T-helper 17 cell (primary cell): ENCODE measurements at places on chromosomes 11 and 22. TPM values are rescaled to one million over a fixed set of nuclear protein-coding genes. Genes with fewer than 3 reads are reported as not detected.

- peaks cover 19% of the 10 kb centered on the region for H3K4me1 ChIP-seq
- peak overlapping the region; percentile 83 for H3K27ac ChIP-seq
- H3K27me3 ChIP-seq = no peaks in the 10 kb centered on the region
- no peak overlapping the region for H3K4me3 ChIP-seq
- H3K36me3 ChIP-seq = peaks cover 12% of the 10 kb centered on the region
Observed at GRCh38 chr22:19059481-19060278, 62.5 kb downstream of the DGCR2 start.

DNA sequence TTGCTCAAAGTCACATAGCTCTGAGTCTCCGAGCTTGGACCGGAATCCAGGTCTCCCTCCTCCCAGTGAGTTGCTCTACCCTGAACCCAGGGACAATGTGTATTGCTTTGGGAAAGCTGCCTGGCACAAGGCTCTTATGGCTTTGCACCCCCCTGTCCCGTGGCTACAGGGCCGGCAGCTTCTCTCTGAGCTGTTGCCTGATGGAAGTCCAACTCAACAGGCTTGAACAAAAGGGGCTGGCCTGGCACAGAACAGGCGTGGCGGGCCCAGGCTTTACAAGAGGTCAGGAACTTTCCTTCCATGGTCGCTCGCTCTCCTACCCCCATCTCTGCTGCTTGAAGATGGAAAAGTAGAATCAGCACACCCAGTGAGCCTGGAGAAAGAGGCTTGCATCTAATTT, 34.3 kb downstream of the MYEOV start:
- H3K27ac ChIP-seq = no peak overlapping the region
- no peaks in the 10 kb centered on the region for H3K4me1 ChIP-seq
- no peak for DNase-seq
- H3K27me3 ChIP-seq = no peaks in the 10 kb centered on the region

- no peaks in the 10 kb centered on the region for H3K36me3 ChIP-seq
- no peak overlapping the region for H3K4me3 ChIP-seq
- no peak overlapping the region for H3K27ac ChIP-seq
Observed at GRCh38 chr11:132202621-132203020, 832.2 kb downstream of the NTM start.

GRCh38 chr11:113531083-113531482, 55.9 kb upstream of the DRD2 start:
- DNase-seq = no peak
- no peaks in the 10 kb centered on the region for H3K36me3 ChIP-seq
- peaks cover 9% of the 10 kb centered on the region for H3K4me1 ChIP-seq
- no peak overlapping the region for H3K27ac ChIP-seq
- peaks cover 40% of the 10 kb centered on the region for H3K27me3 ChIP-seq
- no peak overlapping the region for H3K4me3 ChIP-seq

- no peaks in the 10 kb centered on the region for H3K36me3 ChIP-seq
- H3K27ac ChIP-seq = no peak overlapping the region
- DNase-seq = no peak
- H3K4me1 ChIP-seq = no peaks in the 10 kb centered on the region
- H3K27me3 ChIP-seq = no peaks in the 10 kb centered on the region
Observed at GRCh38 chr11:115990004-115990447, 485.8 kb upstream of the CADM1 start.

DNA sequence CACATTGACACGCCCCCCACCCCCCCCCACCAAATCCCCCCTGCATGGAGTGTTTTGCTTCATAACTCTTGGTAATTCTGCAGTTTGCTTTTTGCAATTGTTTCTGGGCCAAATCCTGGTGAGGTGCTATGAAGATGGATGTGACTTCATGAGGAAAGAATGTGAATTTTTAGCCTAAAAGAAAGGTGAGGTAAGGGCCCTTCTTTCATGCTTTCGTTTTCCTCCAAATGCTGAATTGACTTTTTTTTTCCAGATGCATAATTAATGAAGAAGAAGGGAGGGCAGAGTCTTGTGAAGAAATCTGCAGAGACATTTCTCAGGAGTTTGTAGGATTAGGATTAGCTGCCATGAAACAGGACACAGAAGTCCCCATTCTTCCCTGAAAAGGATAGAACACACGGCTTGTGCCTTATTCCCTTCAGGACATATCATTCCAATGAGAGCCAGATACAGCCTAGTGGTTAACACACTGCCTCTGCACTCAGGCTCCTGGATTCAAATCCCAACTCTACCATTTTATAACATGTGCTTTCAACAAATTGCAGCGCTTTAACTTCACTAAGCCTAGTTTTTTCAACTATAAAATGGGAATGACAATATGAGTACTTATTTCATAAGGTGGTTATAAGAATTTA, 19.6 kb upstream of the TBCEL start:
- no peaks in the 10 kb centered on the region for H3K36me3 ChIP-seq
- no peak for DNase-seq
- H3K4me3 ChIP-seq = no peak overlapping the region
- H3K27ac ChIP-seq = no peak overlapping the region

Gene CCDC73
- total RNA-seq = not detected

Gene C1QTNF5
- not detected for total RNA-seq

Gene MS4A12
- not detected for total RNA-seq

Gene APOL5
- total RNA-seq = not detected

Gene SLC22A8
- not detected for total RNA-seq

Gene CHST1
- not detected for total RNA-seq
